ENCODE measurements at places on chromosomes 5 and 9. TPM values are rescaled to one million over a fixed set of nuclear protein-coding genes. Genes with fewer than 3 reads are reported as not detected.

DHX29 gene
- total RNA-seq: 5.9 TPM

CDH6 gene
- total RNA-seq: under 0.01 TPM

GOLM1 gene
- total RNA-seq: 1.1 TPM

EDIL3 gene
- total RNA-seq: under 0.01 TPM

GRCh38 chr5:108670591-108671289 is 77.0 kb upstream of the FER start:
- DNase-seq: no peak

GRCh38 chr9:12833701-12834100 is 58.9 kb downstream of the LURAP1L start:
- no peak for DNase-seq

DNA sequence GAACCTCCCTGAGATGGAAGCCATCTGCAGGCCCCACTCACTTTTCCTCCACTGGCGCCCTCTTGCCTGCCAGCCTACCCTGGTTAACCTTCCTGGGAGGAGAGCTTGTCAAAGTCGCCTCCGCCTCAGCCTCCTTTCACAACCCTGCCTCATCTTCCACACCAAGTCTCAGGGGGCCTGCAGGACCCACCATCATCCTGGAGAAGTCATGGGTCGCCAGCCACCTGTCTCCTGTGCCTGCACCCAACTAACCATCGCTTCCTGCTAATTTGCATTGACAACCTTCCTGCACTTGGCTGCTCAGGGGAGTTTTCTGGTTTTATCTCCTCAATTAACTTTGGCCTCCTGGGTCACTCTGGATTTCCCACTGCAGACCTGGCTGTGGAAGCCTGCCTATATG is 52.8 kb upstream of the GRHPR start:
- DNase-seq: no peak

DNA sequence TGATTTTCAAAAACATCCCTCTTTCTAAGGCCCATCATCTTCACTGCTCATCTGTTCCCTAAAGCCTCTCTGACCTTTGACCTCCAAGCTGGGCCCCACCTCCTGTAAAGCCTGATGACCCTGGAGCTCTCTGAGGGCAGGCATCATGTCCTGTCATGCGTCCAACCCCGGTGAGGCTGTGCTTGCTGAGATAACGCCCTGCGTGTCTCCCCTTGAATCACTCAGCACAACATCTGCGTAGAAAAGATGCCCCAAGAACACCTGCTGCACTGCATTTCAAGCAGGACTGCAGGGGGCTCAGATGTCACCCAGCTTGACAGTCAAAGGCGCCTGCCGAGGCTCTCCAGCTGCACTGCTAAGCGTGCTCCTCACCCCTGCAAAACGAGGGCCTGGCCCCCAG is 78.0 kb downstream of the OTULIN start:
- DNase-seq: no peak

DNA sequence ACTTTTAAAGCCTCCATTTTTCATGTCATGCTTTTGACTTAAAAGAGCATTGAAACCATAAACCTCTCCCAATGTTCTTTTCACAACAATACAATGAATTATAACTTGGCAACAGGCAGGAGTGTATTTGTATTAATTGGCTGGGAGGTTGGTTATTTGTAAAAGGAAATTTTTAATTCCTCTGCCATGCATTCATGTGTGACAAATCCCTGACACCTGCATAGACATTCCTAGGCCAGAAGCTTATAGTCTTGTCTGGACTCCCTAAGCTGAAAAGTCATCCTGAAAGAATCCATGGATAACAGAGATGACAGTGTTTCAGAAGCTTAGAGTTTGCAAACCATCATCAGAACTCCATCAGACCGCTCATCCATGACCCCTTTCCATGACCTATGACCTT is 76.3 kb upstream of the PTGER4 start:
- DNase-seq: no peak

GRCh38 chr9:129619787-129620668 is 873 bp downstream of the C9orf50 start:
- DNase-seq: peak; percentile 50

- no peak for DNase-seq
These were observed 3.2 kb downstream of the TOR4A start for GRCh38 chr9:137280474-137281344.

Data from hematopoietic multipotent progenitor cell (in vitro differentiated cells).